ENCODE measurements at places on chromosomes 3 and 15.

DNA sequence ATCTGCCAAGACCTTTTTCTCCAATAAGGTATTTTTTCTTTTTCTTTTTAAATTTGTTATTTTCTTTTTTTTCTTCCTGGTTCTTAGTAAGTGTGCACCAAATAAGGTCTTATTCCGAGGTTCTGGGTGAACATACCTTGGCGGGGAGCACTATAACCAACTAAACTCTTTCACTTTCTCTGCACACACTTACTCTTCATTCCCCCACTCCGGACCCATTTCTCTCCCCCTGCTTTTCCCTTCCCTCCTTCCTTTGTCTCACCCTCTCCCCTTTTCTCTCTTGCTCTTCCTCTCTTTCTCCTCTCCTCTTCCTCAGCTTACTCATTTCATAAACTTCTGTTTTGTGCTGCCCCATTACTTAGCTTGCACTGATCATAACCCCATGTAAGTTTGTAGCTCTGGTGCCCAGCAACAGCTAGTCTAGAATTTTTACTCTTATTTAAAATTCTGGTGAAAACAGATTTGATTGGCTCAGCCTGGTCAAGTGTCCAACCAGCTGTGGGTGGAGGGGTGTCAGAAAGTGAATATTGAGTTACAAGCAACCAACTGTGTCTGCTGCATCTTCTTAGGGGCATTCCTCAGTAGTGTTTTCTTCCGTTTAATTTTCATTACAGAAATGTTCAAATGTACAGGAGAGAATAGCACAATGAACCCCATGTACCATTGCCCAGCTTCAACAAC lies 297.5 kb downstream of the SHQ1 start:
- DNase-seq, result no peak

- no peak for DNase-seq
These were observed 40.9 kb downstream of the CPN2 start for GRCh38 chr3:194310060-194310835.

DNA sequence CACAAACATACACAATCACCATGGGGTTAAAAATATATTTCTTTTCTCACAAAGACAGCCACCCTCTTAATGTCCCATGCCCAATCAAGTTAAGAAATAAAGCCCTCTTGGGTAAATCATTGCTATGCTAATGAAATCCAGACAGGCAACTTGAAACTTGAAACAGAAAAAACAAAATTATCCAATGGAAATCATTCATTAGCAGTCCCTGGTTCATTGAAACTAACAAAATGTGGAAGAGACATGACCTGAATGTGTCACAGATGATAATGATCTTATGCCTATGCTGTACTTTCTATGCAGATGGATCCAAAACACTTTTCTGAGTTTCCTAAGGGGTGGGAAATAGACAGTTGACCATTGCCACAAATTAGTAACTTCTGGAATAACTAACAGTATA lies 983.7 kb downstream of the MCTP2 start:
- DNase-seq, result no peak

DNA sequence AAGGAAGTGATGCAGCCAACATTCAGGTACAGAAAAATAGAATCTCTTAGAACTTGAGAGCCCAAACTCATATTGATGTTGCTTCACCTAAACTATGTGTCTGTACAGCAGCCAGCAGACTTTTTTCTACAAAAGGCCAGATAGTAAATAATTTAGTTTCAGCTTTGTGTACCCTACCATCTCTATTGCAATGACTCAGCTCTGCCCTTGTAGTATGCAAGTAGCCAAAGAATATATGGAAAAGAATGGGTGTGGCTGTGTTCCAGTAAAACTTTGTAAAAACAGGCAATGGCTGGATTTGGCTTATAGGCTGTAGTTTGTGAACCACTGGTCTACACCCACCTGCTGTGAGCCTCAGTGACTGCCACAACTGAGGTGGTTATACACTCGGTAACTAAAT lies 392.5 kb upstream of the RARB start:
- no peak for DNase-seq

GRCh38 chr3:124410471-124410870 lies 319.8 kb upstream of the UMPS start:
- no peak for DNase-seq

Data from dorsolateral prefrontal cortex (tissue), 122 donors.